Activated naive CD4-positive, alpha-beta T cell treated with anti-CD3 and anti-CD28 coated beads for 36 hours (primary cell): ENCODE measurements at places on chromosomes 2 and 18. TPM values are rescaled to one million over a fixed set of nuclear protein-coding genes. Genes with fewer than 3 reads are reported as not detected.

DNA sequence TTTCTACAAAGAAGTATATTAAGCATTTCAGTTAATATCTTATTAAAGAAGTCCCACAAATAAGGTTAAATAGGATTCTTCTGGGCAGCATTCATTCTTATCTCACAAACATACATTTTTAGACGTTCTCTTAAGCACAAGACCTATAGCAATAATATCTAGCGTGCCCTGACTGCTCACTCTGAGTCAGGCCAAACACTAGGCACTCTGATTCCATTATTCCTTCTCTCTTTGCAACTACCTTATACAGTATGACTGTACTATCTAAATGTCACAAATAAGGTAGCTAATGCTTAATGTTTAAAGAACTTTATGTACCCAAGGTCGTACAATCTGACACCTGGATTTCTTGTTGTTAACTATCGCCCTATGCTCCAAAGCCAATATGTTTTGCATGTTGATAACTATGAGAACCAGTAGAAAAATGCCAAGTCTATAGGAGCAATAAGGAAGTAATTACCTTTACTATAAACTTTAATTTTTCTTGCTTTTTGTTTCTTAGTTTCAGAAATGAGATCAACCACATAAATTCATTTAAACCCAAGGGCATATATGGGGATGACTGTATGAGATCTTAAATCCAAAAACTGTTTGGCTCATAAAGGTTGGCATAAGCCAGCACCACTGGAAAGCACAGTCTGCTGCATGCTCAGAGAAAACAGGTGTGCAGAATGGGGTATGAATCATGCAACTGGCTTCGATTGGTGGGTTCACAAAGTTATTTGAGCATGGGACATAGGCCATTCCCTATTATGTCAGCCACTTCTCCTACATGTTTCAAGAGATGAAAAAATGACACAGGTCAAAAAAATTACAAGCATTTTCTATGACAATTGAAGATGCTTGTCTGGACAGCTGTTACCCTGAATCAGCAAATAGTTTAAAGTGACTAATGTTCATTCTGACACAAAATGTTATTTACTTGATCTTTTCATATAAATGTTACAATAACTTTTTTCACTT lies 352.0 kb downstream of the IRS1 start:
- H3K36me3 ChIP-seq = no peaks in the 10 kb centered on the region
- no peak overlapping the region for H3K27ac ChIP-seq
- no peaks in the 10 kb centered on the region for H3K4me1 ChIP-seq
- no peak overlapping the region for H3K4me3 ChIP-seq

DNA sequence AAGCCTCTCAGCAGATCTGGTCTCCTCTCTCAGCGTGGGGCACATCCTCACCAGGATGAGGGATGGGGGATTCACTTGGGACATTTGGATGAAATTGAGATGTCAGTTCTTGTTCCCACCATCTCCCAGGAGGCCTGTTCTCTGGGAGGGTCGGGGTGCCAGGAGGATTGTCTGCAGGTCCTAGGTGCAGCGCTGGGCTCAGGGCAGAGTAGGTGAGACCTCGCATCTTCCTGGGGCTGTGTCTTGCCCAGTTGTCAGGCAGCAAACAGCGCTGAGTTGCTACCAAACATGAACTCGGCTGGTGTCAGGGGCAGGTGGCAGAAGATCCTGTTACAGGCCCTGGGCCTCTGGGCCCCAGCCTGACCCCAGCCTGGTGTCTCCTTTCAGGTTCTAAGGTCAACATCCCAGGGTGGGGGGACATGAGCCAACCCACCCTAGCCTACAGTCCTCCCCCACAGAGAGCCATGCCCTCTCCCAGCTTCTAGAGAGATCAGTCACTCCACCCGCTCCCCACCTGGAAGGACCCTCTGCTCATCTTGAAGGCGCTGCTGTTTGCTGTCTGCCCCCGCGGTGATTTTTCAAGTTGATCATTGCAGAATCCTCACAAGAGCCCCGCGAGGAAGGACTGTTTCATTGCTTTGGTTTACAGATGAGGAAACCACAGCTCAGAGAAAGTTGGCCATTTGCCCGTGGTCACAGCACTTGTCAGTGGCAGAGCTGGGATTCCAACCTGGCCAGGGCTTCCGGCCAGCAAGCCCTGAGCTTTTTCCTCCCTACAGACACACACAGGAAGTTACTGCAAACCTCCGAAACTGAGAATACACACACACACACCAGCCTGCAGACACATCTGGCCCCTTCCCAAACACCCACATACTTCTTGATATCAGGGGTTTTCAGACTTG lies 83.9 kb downstream of the STPG4 start:
- H3K4me3 ChIP-seq = no peak overlapping the region
- peak overlapping the region; percentile 76 for H3K27ac ChIP-seq
- H3K27me3 ChIP-seq = no peaks in the 10 kb centered on the region
- peaks cover 32% of the 10 kb centered on the region for H3K4me1 ChIP-seq
- H3K36me3 ChIP-seq = peaks cover 8% of the 10 kb centered on the region

DNA sequence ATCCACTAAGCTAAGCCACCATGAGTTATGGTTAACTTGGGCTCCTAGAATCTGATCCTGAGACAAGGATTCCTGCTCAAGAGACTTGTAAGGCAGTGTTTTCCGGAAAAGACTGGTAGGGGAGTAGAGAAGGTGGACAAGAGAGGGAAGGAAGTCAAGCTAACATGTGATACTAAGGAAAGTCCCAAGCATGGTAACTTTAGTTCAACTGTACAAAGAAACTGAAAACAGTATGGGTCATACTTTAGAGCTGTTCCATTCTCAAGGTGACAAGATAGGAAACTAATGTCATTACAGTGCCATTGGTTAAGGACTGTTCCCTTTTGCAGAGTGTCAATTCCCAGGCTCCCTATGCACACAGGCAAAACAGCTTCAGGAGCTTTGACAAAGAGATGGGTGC lies 5.8 kb downstream of the MYO5B start:
- no peak overlapping the region for H3K27ac ChIP-seq
- peaks cover 9% of the 10 kb centered on the region for H3K4me1 ChIP-seq
- no peaks in the 10 kb centered on the region for H3K36me3 ChIP-seq
- H3K4me3 ChIP-seq = no peak overlapping the region
- no peak for DNase-seq
- H3K27me3 ChIP-seq = peaks cover 28% of the 10 kb centered on the region

GRCh38 chr2:101415220-101415619 lies 27.9 kb upstream of the CREG2 start:
- H3K4me1 ChIP-seq = no peaks in the 10 kb centered on the region
- H3K27me3 ChIP-seq = no peaks in the 10 kb centered on the region
- H3K4me3 ChIP-seq = no peak overlapping the region
- no peaks in the 10 kb centered on the region for H3K36me3 ChIP-seq

DNA sequence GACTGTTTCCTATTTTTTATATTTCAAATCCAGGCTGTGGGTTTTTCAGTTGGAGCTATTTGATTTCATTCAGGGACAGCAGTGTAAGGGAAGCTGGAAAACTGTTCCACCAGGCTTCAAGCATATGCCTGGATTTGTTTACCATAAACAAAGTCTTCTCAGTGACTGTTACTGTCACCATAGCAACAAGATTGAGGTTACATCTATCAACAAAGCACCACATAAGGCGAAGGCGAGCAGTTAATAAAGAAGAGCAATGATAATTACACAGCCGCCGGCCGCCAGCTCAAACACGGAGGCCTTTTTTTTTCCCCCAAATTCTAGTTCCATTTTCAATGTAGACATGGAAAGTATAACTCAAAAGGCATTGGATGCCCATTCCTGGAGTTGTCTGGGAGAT lies 553.7 kb upstream of the SYT4 start:
- H3K4me3 ChIP-seq = no peak overlapping the region
- no peaks in the 10 kb centered on the region for H3K4me1 ChIP-seq
- no peaks in the 10 kb centered on the region for H3K36me3 ChIP-seq
- H3K27me3 ChIP-seq = no peaks in the 10 kb centered on the region

DNA sequence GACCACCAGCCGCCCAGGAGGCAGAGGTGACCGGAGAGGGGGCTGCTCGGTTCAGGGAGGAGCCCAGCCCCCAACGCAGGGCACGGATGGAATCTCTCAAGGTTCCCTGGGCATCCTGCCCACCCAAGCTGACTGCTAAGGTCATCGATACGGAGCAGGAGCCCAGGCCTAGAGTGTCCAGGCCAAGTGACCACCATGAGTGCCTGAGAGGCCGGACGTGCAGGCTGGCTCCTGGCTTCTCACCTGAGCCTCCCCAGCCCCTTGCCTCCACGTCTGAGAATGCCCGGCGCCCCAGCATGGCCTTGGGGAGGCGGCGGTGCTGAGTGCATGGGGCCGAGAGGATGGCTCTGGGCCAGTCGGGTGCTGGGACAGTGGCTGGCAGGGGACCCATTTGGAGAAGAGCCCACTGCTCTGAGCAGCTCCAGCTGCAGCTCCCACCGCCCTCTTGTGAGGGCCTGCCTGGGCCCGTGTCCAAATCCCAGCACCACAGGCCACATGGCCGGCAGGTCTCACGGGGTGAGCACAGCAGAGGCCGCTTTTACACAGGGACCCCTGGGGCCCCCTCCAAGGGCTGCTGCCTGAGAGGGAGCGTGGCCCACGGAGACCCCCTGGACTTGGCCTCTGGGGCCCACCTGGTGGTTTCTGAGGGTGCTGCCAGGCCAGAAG lies 102.8 kb upstream of the CTDP1 start:
- no peak overlapping the region for H3K27ac ChIP-seq
- no peak for DNase-seq
- peaks cover 5% of the 10 kb centered on the region for H3K4me1 ChIP-seq

GRCh38 chr2:147740211-147740927 lies 104.5 kb upstream of the ACVR2A start:
- no peak for DNase-seq
- no peaks in the 10 kb centered on the region for H3K4me1 ChIP-seq
- no peak overlapping the region for H3K27ac ChIP-seq
- H3K36me3 ChIP-seq = no peaks in the 10 kb centered on the region

GRCh38 chr2:101265893-101266499 lies 13.3 kb downstream of the CNOT11 start:
- no peak overlapping the region for H3K4me3 ChIP-seq
- H3K27me3 ChIP-seq = no peaks in the 10 kb centered on the region
- H3K27ac ChIP-seq = no peak overlapping the region
- peaks cover 34% of the 10 kb centered on the region for H3K4me1 ChIP-seq
- peaks cover 41% of the 10 kb centered on the region for H3K36me3 ChIP-seq
- no peak for DNase-seq

GRCh38 chr2:79071078-79071477 lies 16.7 kb downstream of the REG1B start:
- no peaks in the 10 kb centered on the region for H3K27me3 ChIP-seq
- no peaks in the 10 kb centered on the region for H3K36me3 ChIP-seq
- H3K27ac ChIP-seq = no peak overlapping the region
- no peak overlapping the region for H3K4me3 ChIP-seq
- no peaks in the 10 kb centered on the region for H3K4me1 ChIP-seq

DNA sequence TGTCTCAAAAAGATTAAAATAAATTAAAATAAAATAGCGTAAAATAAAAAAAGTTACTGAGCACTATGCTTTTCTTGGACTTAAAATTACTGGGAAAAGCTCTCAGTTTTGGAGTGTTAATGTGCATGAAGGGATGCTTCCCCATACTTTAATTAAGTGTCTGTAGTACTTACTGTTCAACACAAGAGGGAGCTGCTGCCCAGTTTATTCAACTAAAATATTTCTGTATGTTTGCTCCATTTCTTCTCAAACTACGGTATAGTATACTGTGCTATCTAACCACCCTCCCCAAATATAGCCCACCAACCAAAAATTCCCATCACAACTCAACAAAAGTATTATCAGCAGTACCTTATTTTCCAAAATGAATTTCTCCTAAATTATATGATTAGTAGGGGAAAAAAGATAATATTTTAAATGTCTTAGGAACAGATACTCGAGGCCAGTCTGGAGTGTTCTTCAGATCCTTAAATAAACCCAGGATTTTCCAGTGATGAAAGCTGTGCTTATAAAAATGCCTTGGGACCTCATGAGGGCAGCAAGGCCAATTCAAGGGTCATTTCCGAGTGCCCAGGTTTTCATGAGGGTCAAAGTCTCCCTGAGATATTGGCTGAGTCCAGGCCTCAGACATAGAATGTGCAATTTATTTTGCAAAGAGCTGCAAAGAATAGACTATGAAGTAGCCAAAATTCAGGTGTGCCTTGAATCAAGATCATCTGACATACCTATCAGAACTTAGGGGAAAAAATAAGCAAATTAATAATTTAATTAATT lies 64.1 kb downstream of the CHRNA1 start:
- H3K27me3 ChIP-seq = no peaks in the 10 kb centered on the region
- peak; percentile 48 for DNase-seq

DNA sequence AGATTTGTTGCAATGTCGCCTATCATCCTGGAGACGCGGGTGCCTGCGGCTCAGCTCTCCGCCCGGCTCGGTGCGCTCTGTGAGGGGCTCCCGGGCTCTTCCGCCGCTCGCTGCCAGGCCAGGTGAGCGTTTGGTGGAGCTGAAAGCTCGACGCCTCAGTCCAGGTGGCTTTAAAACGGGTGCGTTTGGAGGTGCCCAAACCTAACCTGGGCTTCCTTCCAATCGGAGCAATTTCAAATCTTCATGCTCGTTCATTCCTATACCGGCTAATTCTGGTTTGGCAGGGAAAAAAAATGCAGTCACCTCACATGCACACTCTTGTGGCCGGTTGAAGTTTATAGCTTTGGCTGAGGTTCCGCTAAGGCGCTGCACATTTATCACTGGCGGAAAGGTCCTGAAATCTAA lies at the start of gene SLC16A14:
SLC16A14 (minus strand) TSS at position 274 of the 405 bp plus-strand sequence. CDS start 9,572 bp downstream, outside the sequence.
- DNase-seq = peak; percentile 55
- H3K4me1 ChIP-seq = peaks cover 11% of the 10 kb centered on the region
- H3K27me3 ChIP-seq = peaks cover 12% of the 10 kb centered on the region
- H3K27ac ChIP-seq = no peak within 1 kb of the TSS
- H3K4me3 ChIP-seq = peak within 1 kb of the TSS; percentile 81

DNA sequence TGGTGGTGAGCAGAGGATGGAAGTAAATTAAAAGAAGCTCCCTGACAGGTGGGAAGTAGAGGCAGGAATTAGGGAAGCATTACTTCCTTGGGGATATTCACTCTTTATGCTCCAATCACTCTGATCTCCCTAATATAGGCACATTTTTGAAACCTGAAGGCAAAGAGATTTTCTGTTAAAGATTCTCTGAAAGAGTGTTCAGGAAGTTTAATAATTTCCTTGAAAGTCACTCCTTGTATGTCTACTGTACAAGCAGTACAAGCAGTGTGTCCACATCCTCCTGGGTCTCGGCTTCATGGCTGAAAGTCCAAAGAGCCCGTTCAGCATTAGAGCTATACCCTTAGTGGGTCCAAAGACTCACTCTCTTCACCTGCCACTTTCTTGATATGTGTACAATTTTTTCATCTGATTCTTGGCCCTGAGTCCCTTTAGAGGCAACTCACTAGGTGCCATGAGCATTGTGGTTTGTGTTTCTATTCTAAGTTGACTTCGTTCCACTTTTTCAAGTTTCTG lies 60.2 kb downstream of the AAK1 start:
- H3K27ac ChIP-seq = peak overlapping the region; percentile 69
- H3K4me1 ChIP-seq = peaks cover 87% of the 10 kb centered on the region
- no peaks in the 10 kb centered on the region for H3K36me3 ChIP-seq
- no peak for DNase-seq

- peaks cover 7% of the 10 kb centered on the region for H3K36me3 ChIP-seq
- H3K4me3 ChIP-seq = no peak overlapping the region
- no peaks in the 10 kb centered on the region for H3K27me3 ChIP-seq
Observed at GRCh38 chr2:172484706-172485105, 57.3 kb downstream of the ITGA6 start.

Gene POMC
- total RNA-seq = 4.6 TPM

Gene RNF144A
- 49.0 TPM for total RNA-seq

Gene PLEK
- 0.77 TPM for total RNA-seq

Gene FBXO41
- 11.0 TPM for total RNA-seq

Gene SPATA3
- not detected for total RNA-seq

Gene SPC25
- total RNA-seq = 32.0 TPM

Gene COL4A3
- total RNA-seq = not detected

Gene ICOS
- total RNA-seq = 211 TPM

Gene LAPTM4A
- total RNA-seq = 24.4 TPM

Gene GPBAR1
- total RNA-seq = not detected

Gene DCC
- not detected for total RNA-seq

Gene MC2R
- not detected for total RNA-seq

Gene CLIP4
- 26.6 TPM for total RNA-seq

Gene ERICH2
- total RNA-seq = not detected
